ENCODE measurements at places on chromosomes 1 and 21.

DNA sequence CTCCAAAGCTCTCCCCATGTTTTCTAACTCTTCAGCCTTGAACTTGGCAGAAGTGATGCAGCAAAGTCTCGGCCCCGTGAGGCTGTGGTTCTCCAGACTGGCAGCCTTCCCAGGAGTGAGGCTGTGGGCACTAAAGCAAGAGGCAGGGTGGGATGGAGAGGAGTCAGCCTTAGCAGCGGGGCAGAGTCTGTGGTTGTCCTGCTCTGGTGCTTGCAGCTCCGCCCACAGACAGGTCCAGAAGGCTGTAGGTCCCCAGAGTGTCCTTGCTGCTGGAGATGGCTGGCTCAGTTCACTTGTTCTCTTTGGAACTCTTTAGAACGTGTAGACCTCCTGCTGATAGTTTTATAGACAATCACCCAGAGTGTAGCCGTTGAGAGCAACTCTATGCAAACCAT is 142.6 kb downstream of the AJAP1 start:
- no peak for DNase-seq

DNA sequence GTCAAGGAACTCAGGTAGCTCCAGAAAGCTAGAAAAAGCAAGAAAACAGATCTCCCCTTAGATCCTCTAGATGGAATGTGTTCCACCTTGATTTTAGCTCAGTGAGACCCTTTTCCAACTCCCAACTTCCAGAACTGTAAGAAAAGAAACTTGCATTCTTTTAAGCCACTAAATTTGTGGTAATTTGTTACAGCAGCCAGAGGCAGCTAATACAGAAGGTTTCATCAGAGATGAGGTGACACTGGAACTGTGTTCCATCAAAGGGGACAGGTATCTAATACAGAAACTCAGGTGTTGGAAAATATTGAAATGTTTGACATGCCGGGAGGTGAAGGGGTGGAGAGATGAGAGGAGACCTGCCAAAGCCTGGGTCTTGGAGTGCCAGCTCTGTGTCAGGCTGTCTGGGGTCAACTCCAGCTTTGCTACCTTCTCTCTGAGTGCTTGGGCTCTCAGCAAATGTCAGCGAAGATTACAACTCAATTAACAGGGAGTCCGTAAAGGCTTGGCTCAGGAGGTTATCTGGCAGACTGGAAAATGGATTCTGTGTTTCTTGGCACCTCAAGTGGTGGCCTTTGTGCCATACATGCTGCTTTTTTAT is 71.3 kb downstream of the PLPP3 start:
- no peak for DNase-seq

DNA sequence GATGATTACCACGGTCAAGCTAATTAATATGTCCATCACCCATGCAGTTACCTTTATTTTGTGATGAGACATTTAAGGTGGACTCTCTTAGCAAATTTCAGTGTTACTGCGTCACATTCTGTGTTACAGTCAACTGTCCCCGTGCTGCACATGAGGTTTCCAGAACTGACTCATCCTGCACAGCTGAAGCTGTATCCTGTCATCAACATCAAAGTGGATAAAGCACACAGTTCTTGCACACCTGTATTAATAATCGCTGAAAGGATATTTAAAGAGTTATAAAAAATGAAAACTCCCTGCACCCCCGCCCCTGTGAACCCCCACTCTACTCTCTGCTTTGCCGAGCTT is 3.4 kb upstream of the KRTAP10-5 start:
- DNase-seq, result peak; percentile 14

GRCh38 chr1:82565146-82565545 is 764.4 kb downstream of the ADGRL2 start:
- DNase-seq, result peak; percentile 70

DNA sequence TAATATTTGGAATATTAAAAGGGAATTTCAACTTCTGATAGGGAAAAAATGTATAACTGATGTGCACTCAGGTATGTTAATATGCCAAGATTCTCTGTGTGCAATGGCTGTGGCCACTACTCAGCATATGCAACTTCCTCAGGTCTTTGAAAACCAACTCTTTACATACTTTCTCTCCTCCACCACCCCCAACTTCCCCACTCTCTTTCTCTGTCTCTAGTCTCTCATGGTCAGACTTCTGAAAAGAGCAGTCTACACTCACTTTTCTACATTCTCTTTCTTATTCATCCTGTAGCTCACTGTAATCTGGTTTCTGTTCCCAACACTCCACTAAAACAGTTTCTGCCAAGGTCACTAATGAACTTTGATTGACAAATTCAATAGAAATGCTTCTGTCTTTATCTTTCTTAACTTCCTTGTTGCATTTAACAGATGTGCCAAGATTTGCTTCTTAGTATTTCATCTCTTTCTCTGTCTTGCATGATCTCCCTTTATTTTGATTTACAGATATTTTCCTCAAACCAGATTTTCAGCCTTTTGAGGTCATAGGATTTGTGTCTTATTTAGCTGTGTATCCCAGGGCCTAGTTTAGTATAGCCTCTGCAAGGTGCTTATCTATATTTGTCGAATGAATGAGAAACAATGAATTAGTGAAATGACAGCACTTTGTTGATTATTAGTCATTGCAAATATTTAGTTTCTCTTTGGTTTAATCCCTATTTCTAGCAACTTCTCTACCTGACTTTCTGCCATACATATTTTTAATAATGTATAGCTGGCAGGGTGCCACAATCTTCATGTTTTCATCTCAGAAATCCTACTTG is 168.9 kb downstream of the LMO4 start:
- no peak for DNase-seq

- peak; percentile 87 for DNase-seq
These were observed 24.9 kb upstream of the CTBS start for GRCh38 chr1:84598846-84599741.

GRCh38 chr1:201916649-201917249 is 28.1 kb downstream of the SHISA4 start:
- peak; percentile 35 for DNase-seq

DNA sequence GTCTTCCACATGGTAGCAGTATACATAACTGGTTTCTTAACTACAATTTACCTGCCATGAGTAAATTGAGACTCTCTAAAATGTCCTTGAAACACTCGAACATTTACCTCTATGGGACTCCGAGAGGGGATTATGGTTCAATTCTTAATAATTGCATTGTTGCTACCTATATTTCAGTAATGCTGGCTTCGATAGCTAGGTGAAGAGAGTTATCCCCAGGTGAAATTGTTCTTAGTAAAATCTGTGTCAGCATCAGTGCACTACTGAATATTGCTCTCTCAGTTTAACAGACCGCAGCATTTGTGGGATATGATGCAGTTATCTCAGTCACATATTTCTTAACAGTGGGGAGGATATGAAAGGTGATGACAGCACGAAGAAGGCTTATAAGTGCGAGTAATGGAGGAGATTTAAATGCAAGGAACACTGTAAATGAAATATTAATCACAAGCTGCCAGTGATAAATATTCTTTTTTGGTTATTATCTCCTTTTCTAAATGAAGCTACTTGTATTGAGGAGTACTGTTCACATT is 801.9 kb downstream of the BRINP3 start:
- DNase-seq, result no peak

- DNase-seq, result no peak
These were observed 144.2 kb upstream of the C1orf105 start for GRCh38 chr1:172276120-172276818.

DNA sequence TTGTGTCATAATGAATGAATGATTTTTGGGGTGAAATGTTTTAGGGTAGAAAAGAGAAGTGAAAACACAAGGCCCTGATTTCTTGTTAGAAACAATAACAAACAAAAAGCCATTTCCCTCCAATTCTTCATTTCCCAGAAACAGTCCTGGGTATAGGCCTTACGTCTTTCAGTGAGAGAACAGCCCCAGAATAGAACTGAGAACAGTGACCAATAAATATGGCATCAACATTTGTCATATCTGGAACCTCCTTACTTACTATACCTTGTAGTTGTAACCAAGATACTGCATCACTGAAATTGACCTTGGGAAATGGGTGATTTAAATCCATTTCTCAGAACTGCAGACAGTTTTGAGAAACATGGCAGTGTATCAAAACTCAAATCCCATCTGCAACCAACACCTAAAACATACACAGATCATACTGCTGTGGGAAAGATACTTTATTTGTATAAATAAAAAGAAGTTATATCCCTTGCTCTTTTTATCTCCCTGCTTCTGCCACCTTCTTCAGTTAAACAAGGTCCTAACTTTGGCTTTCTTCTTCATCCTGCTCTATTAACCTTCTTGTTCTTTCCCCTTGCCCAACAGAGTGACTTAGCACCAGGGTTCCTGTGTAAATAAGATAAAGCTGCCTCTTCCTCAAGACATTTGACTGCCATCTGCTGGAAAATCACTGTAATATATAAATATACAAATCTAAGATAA is 19.5 kb downstream of the XKR8 start:
- peak; percentile 81 for DNase-seq

GRCh38 chr1:93993731-93994130 is 84.5 kb upstream of the GCLM start:
- DNase-seq, result no peak

- DNase-seq, result no peak
These were observed 2.3 kb downstream of the PAX7 start for GRCh38 chr1:18632783-18633421.

DNA sequence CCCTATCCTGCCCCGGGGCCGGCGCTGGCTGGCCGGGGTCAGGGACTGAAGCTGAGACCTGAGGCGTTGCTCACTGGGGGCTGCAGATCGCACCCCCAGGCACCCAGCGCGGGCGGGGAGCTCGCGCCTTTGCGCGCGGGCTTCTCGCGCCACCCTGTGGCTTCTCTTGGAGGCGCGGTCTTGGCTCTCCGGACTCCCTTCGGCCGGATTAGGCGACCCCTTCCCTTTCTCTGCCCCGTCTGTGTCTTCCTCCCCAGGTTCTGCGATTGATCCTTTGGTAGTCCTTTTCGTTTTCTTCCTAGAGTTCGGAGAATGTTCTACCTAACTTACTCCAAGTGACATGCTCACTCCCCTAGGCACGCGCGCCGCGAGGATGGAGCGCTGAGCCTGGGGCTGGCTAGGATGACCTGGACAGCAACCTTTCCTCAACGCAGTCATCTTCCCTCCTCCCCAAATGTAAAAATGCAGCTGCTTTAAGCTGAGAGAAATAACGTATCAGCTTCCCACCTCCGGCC is 495 bp upstream of the NTRK1 start:
- DNase-seq, result no peak

DNA sequence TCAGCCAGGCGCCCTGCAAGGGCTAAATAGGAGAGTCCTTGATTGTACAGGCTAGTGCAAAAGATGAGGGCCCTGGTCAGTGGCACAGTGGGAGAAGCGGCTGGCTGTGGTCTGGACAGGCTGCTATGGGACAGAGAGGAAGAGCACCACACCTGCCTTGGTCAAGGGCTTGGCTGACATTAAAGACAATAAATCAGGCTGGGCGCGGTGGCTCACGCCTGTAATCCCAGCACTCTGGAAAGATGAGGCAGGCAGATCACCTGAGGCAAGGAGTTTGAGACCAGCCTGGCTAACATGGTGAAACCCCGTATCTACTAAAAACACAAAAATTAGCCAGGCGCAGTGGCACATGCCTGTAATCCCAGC is 62.9 kb downstream of the NID1 start:
- DNase-seq, result no peak

- no peak for DNase-seq
These were observed 360.1 kb upstream of the BEND5 start for GRCh38 chr1:49136738-49137251.

DNA sequence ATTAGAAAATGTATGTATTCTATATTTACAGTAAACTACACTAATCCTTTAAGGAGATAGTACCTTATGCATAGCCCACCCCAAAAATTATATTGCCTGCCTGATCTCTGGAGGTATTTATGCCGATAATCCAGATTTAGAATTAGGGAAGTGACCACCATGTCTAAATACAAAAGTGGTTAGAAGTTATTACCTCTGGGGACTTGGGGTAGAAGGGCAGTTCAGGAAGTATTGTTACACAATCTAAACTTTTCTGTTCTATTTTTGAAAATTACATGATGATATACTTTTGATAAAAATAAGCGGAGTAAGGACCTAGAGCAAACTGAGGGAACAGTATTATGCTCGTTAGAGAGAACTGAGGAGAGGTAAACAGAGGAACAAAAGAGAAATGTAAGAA is 90.5 kb upstream of the ZP4 start:
- no peak for DNase-seq

DNA sequence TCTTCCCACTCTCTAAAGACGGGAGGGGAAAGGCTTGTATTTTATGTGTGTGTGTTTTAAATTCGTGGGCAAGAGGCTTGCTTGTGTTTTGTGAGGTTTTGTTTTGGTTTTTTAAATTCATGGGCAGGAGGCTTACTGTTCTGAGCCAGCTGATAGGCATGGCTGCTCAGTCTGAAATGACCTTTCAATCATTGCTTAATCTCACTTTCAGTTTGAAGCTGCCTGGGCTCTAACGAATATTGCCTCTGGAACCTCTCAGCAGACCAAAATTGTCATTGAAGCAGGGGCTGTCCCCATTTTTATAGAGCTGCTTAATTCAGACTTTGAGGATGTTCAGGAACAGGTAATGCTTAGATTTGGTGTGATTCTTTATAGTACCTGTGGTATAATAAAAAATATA is 20.3 kb upstream of the TXLNA start:
- DNase-seq, result no peak

DNA sequence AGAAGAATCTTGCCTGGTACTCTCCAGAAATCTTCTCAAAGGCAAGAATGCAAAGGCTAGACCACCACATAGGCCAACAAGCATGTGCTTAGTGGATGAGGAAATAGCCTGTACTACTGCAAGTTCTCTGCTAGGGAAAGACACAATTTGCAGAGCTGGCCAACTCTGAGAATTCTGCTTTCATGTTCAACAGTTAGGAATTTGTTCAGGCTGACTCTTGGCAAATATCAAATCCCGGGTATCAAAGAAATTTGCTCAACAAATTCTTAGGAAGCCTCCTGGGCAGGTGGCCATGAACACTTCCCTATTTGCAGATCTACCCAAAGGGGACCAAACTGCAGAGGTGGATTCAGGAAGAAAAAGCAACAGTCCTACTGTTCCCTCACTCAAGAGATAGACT is 15.0 kb upstream of the H3-3A start:
- DNase-seq, result no peak

GRCh38 chr21:40547906-40548513 is 298.9 kb downstream of the DSCAM start:
- DNase-seq, result no peak

GRCh38 chr21:35753308-35753707 is 307.0 kb downstream of the SETD4 start:
- DNase-seq, result no peak

- DNase-seq, result no peak
These were observed 13.0 kb upstream of the MAP3K7CL start for GRCh38 chr21:29117372-29117955.

DNA sequence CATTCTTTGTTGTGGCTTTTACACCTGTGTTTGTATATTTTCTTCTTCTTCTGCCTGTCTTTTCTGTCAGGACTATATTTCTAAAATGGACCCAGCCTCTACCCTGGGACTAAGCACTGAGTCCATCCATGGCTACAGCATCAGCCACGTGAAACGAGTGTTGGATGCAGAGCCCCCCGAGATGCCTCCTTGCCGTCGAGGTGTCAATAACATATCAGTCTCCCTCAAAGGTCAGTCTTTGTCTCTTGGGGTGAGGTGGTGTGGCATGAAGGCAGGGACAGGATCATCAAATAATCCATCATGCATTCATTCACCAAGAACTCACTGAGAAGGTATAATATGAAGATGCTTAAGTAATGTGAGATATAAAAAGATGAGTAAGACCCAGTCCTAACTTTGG is 19.1 kb upstream of the IPO9 start:
- DNase-seq, result no peak

All from RKO (cell line).